Body of pancreas (tissue), 4 donors: ENCODE measurements at places on chromosomes 5 and 9. TPM values are rescaled to one million over a fixed set of nuclear protein-coding genes. Genes with fewer than 3 reads are reported as not detected.

GRCh38 chr5:179304466-179304865 is 40.8 kb downstream of the ADAMTS2 start:
- DNase-seq, result no peak

GRCh38 chr9:96087669-96088299 is 212.3 kb downstream of the ERCC6L2 start:
- peak; percentile 55 for DNase-seq

DNA sequence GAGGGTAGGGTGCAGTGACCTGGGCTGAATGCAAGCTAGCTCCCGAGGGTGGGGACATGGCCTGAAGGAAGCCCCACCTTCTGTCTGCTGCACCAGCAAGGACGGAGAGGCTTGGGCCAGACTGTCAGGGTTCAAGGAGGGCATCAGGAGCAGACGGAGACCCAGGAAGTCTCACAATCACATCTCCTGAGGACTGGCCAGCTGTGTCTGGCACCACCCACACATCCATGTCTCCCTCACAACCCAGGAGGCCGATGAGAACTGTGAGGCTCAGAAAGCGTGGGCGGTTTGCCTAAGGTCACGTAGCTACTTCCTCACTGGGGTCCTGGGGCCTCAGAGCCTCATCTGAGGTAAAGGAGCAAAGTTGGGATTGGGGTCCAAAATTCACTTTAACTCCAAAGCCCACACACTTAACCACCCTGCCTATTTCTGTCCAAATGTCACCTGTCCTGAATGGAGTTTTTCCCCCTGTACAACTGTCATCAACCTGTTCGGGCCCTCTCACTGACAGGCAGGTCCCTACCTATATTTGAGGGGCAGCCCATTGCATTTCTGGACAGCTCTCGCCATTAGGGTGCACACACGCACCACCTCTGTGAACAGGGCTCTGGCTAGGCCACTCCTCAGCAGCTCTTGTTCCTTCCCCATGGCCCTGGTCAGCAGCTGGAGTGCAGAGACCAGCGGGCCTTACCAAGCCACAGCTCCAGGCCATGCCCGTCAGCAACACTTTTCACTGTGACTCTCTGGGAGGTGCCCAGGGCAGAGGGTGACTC is 3.4 kb downstream of the IL13 start:
- DNase-seq, result no peak

GRCh38 chr5:180806351-180807011 is 3.9 kb upstream of the MGAT1 start:
- no peak for DNase-seq

GRCh38 chr5:163718272-163718671 is 212.9 kb downstream of the MAT2B start:
- no peak for DNase-seq

GRCh38 chr9:74748966-74749365 is 138.8 kb downstream of the TRPM6 start:
- DNase-seq, result no peak

Gene ANXA2R
- total RNA-seq, result 1.3 TPM

Gene INSL4
- total RNA-seq, result not detected

Gene ABCA1
- 18.9 TPM for total RNA-seq

Gene SPINK5
- total RNA-seq, result 0.52 TPM
